NCI-H510A treated with DMSO at 0.1 percent for 48 hours (cell line): ENCODE measurements at places on chromosomes 4 and X.

GRCh38 chr4:77044461-77045150 lies 31.2 kb downstream of the CCNI start:
- DNase-seq, result peak; percentile 69

GRCh38 chrX:124010566-124010965 lies 49.1 kb downstream of the STAG2 start:
- DNase-seq, result no peak

DNA sequence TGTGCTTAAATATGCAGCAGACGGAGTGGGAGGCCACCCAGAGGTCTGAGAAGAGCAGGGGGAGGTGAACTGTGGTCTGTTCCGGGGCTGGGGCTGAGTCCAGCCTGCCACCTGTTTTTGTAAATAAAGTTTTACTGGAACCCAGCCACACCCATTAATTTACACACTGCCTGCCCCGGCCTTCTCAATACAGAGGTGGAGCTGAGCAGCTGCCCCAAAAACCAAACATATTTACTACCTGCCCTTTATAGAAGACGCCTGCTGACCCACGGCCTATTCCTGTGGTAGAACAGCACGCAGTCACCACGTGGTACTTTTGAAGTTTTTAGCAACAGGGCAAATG lies 45.9 kb downstream of the FGFRL1 start:
- no peak for DNase-seq

DNA sequence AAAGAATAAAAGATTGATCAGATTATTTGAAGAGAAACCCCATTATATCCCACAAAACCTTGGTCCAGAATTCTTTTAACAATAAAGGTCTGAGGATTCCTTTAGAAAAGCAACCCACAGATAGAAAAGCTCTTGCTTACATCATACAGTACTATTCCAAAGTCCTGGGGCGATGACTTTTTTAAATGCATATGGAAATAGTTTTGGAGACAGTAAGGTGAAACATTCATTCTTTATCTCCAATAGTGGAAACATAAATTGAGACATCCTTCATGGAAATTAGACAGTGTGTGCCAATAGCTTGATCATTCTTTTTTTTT lies 85.7 kb upstream of the UCP1 start:
- DNase-seq, result no peak

DNA sequence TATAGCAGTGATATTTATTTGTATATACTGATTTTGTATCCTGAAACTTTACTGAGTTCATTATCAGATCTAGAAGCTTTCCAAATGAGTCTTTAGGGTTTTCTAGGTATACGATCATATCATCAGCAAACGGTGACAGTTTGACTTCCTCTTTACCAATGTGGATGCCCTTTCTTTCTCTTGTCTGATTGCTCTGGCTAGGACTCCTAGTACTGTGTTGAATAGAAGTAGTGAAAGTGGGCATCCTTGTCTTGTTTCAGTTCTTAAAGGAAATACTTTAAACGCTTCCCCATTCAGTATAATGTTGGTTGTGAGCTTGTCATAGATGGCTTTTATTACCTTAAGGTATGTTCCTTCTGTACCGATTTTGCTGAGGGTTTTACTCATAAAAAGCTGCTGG lies 37.5 kb downstream of the CBR4 start:
- DNase-seq, result no peak

GRCh38 chr4:163492951-163493504 lies 1.5 kb upstream of the TMA16 start:
- no peak for DNase-seq

- DNase-seq, result no peak
Measured at GRCh38 chr4:20095805-20096541, 155.7 kb upstream of the SLIT2 start.

DNA sequence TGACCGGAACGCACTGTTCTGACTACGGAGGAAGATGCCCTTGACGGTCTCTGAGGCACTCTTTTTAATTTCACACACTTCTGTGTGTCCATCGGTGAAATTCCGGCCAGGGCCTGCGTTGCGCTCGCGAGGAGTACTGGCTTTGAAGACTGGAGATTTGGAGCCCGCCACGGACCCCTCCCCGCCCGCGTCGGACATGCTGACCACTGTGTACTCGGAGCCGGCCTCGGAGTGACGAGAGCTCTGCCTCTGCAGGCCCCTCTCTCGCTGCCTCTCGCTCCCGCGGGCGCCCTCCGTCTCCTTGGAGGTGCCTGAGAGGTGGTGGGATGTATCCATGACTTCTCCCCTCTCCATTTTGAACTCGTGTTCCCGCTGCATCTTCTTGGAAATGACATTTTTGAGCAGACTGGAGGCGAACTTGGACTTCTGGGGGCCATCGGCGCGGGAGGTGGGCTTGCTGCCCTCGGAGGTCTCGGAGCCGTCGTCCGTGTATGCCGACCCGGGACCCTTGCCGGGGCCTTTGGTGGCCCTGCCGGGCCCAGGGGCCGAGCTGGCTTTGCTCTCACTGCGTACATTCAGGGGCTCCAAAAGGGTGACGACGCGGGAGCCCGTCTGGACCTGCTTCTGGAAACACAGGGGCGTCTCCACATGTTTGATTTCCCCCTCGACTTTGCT lies 5.7 kb downstream of the C4orf54 start:
- DNase-seq, result no peak

DNA sequence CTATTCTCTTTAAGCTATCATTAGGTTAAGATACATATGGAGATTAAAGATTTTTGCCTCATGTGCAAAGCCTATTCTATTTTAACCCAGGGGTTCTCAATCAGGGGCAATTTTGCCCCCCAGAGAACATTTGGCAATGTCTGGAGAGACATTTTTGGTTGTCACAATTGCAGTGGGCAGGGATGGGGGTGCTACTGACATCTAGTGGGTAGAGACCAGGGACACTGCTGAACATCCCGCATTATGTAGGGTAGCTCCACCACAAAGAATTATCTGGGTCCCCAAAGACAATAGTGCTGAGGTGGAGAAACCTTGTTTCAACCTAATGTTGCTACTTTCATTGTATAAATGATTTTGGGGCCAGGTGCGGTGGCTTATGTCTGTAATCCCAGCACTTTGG lies 13.2 kb upstream of the CA5B start:
- DNase-seq, result no peak

GRCh38 chr4:77593101-77593500 lies 12.5 kb upstream of the CXCL13 start:
- no peak for DNase-seq

DNA sequence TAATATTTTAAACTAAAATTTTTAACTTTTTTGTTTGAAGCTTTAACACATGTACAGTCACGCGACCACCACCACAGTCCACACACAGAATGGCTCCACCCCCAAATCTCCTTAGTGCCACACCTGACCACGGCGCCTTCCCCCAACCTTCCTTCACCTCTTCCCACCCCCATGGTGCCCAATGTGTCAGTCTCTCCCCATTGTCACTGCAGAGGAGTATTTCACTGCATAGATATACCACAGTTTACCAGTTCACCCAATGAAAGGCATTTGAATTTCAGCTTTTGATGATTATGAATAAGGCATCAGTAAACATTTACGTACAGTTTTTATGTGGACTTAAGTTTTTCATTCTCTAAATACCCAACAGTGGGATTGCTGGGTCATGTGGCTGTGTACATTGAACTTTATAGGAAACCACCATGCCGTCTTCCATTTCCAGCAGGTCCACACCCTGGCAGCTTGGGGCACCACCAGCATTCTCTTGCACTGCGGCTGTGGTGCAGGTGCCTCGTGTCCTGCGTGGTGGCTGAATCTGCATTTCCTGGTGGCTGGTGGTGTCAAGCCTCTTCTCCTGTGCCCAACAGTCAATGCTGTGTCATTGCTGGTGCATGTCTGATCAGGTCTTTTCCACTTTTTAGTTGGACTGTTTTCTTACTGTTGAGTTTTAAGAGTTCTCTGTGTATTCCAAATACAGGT lies 49.0 kb downstream of the CPLX1 start:
- DNase-seq, result no peak
